ENCODE measurements at places on chromosomes 3 and 15.

GRCh38 chr3:183385698-183386613 is 42.5 kb downstream of the MCF2L2 start:
- peak; percentile 13 for DNase-seq

GRCh38 chr3:196995646-196996355 is 27.2 kb upstream of the PIGZ start:
- DNase-seq, result no peak

GRCh38 chr3:41881233-41881821 is 80.6 kb downstream of the ULK4 start:
- DNase-seq, result no peak

DNA sequence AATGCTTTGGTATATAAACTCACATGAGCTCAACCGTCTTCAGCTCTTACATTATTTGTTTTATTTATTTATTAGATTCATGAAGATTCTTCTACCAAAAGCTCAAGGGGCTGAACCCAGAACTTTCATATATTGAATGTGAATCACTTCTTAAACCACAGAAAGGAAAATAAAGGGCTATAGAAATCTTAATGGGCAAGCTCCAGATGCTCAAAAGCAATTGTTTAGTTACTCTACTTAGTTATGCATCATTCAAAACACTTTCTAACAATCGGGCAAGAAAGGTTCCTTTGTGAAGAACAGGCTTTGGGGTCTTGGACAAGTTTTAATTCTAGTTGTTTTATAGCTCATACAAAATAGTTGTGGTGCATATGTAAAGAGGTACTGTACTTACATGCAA is 380.2 kb downstream of the TIGIT start:
- DNase-seq, result no peak

- no peak for DNase-seq
Measured at GRCh38 chr15:69457304-69458280, 5.0 kb downstream of the RPLP1 start.

GRCh38 chr15:38593524-38593923 is 28.9 kb upstream of the RASGRP1 start:
- DNase-seq, result no peak

DNA sequence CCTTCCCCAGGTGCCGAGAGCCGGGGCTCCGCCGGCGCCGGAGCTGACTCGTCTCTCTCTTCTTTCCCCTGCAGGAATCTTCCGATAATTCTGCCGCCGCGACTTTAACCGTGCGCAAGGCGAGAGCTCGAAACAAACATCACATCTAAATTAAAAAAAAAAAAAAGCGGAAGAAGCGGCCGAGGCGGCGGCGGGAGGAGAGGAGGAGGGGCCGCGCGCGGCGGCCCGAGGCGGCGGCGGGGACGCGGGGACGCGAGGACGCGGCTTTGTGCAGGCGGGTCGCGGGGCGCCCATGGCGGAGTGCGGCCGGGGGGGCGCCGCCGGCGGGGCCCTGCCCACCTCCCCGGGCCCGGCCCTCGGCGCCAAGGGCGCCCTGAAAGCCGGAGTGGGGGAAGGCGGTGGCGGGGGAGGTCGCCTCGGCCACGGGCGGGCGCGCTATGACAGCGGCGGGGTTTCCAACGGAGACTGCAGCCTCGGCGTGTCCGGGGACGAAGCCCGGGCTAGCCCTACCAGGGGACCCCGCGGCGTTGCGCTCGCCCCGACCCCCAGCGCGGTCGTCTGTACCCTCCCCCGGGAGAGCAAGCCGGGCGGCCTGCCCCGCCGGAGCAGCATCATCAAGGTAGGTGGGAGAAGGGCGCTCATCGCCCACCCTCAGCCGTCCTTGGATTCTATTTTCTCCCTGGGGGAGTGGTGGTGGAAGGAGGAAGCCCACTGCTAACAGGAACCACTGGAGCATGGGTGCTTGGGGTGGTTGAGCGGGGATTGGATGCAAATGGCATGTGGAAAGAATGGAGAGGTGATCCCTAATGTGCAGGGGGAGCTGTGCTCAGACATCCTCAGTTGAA is at the start of gene PLCL2:
Gene PLCL2, plus strand, starts transcription at position 208 of the 845 bp plus-strand sequence. Its CDS starts 85 bp downstream, at position 293.
- peak; percentile 54 for DNase-seq

DNA sequence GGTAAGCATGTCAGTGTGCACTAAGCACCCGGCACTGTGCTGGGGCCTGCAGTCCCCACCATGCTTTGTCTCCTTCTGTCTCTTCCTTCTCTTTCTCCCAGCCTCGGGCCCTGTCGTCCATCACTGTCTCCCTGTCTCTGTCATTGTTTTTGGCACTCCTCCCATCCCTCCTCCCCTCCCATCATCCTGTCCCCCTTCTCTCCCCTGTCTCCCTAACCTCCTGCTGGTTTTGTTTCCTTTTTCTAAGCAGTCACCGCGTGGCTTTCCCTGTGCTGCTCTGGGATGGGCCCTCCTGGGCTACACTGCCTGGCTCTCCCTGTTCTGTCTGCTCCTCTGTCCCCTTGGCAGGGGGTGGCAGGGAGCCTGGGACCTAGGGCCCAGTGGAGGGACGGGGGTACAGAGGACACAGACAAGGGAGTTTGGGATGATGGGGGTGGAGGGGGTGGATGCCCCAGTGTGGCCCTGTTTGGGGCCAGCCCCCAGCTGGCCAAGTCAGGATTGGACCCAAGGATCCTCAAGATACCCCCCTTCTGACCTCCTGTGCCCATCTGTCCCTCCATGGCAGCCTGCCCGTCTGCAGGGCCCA is 5.7 kb downstream of the CHST13 start:
- DNase-seq, result no peak

DNA sequence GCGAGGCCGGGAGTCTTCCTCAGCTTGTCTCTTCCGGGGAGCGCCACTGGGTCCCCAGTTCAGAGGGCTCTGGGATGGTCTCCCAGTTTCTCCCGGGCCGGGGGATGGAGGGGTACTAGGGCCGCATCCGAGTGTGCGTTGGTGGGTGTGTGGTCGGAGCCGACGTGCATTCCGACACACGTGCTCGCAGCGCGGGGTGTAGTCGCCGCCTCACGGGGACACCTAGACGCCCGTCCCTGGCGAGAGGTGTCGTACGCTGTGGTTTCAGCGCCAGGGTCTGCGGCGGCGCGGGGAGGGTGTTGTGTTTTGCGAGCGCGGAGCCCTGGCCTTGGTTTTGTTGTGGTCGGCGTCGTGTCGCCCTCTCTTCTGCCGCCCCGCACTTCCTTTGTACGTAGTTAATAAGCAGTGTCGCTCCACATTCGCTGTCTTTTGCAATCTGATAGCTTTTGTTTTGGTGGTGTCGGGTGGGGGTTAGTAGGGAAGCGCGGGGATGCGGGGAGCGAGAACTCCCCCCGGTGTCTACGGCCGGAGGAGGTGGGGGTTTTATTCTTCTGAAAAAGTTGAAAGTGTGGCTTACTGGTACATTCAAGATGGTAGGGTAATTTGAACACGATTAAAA is 2.2 kb downstream of the IGF1R start:
- DNase-seq, result no peak

- DNase-seq, result no peak
Measured at GRCh38 chr3:137988152-137988551, 21.8 kb upstream of the CLDN18 start.

GRCh38 chr15:99412082-99412481 is 153.7 kb upstream of the MEF2A start:
- no peak for DNase-seq
